ENCODE measurements at places on chromosomes 13 and 19.

GRCh38 chr13:92727118-92727517, 499.5 kb upstream of the GPC6 start:
- no peak for DNase-seq

- no peak for DNase-seq
Observed at GRCh38 chr13:31611214-31611613, 128.1 kb upstream of the RXFP2 start.

GRCh38 chr13:51772781-51773180, 31.2 kb downstream of the DHRS12 start:
- DNase-seq = no peak

DNA sequence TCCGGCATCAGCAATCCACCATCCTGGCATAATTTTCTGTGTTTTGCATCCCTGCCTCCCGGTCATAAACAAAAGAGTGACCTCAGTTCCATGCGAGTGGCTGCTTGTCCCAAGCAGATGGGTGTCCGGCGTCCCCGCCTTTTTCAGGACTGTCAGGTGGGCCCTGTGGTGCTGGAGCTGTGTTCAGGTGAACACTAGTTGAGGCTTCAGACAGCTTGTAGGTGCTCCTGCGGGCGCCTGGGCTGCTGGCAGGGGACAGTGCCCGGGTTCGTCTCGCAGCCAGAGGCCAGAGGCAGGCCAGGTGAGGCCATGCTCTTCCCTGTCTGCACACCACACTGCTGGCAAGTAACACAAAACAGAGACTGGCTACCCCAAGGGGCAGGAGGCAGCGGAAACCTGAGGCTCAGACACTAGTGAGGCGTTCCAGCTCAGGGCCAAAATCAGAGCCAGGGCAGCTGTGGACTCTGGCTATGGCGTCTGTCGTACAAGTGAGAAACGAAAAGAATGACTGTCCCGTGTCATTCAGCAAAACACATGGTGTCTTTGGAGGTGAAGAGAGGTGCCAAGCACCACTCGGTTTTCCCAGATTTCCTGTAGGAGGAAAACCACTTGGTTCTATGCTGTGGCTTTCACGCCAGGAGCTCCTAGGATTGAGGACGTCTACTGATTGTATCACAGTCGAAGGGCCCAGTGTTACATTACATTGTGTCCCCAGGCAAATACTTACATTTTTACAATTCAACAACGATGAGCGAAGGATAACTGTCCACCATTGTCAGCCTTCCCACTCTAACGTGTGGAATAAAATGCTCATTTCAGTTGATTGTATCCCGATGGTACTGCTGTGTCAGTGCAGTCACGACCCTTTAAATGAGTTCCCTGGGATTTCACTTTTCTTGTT, 104.0 kb downstream of the ATP11A start:
- no peak for DNase-seq

DNA sequence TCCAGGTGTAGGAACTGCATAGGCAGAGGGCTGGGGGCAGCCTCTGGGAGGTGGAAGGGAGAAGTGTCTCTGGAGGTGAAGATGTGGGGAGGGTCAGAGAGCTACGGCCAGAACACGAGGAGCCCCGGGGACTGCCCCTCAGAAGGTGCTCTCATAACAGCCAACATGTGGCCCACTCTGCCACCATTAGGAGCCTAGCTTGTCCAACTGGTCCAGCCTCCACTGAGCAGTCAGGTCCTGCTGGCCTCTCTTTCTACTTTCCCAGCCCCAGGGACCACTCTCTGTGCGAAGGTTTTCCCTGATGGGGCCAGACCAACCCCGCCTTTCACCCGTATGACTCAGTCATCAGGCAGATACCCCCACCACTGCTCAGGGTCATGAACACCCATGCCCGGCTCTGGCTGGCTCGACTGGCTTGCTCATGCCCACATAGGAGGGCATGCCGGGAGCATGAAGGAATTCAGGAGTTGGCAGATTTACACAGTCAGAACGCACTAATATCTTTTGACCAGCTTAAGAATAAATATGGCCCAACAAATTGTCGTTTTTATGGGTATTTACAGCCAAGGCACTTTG, 37.5 kb upstream of the C19orf12 start:
- DNase-seq = no peak

DNA sequence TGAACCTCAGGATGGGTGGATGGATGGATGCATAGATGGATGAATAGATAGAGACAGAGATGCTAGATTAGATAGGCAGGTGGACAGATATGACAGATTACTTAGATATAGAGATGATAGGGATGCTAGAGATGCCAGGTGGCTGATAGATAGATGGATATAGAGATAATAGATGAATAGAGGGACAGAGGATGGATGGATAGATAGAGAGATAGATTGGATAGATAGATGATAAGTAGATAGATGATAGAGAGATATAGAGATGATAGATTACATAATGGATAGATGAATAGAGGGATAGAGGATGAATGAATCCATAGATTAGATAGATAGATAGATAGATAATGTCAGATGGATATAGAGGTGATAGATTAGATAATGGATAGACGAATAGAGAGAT, 88.4 kb upstream of the TM9SF2 start:
- no peak for DNase-seq

- no peak for DNase-seq
Observed at GRCh38 chr13:24085662-24086061, 74.9 kb upstream of the SPATA13 start.

- no peak for DNase-seq
Observed at GRCh38 chr19:9308091-9308770, 1.4 kb downstream of the ZNF699 start.

- DNase-seq = peak; percentile 36
Observed at GRCh38 chr19:18173572-18174288, at the start of gene IFI30. Gene IFI30, plus strand, starts transcription at chr19:18173813. Its CDS starts 29 bp downstream, at chr19:18173842.

DNA sequence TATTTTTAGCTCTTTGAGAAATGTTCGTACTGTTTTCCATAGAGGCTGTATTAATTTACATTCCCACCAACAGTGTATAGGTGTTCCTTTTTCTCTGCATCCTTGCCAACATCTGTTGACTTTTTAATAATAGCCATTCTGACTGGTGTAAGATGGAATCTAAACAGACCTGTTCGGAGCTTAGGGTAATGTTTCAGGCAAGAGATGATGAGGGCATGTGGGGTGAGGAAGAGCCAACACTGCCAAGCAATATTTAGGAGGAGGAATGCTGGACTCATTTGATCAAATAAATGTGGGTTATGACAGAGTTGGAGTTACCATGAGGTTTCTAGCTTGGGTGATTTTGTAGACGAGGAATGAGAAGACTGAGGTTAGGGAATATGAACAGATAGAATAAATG, 382.9 kb downstream of the KLF12 start:
- no peak for DNase-seq

GRCh38 chr13:99339736-99340397, 32.7 kb upstream of the GPR183 start:
- DNase-seq = peak; percentile 53

- DNase-seq = no peak
Observed at GRCh38 chr13:46717856-46718255, 79.1 kb downstream of the ESD start.

- DNase-seq = no peak
Observed at GRCh38 chr13:42611086-42611779, 37.3 kb downstream of the TNFSF11 start.

- DNase-seq = no peak
Observed at GRCh38 chr19:54287456-54287855, 6.5 kb upstream of the LILRB2 start.

GRCh38 chr13:92830821-92831220, 395.8 kb upstream of the GPC6 start:
- no peak for DNase-seq

DNA sequence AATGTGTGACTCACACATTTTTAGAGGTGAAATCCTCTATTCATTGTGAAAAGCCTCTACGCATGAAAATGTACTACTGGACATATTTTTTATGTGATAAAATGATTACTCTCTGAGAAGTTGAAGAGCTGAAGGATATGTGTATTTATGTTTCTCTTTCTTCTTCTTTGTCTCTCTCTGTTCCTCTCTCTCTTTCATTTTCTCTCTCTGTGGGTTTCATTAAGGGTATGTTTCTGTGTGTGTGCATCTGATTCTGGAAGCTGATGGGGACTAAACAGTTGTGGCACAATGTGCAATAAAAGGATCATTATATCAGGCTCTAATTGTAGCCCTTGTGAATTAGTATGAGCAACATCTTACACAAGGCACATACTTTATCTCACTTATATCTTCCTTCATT, 867.7 kb downstream of the PCDH9 start:
- DNase-seq = no peak

DNA sequence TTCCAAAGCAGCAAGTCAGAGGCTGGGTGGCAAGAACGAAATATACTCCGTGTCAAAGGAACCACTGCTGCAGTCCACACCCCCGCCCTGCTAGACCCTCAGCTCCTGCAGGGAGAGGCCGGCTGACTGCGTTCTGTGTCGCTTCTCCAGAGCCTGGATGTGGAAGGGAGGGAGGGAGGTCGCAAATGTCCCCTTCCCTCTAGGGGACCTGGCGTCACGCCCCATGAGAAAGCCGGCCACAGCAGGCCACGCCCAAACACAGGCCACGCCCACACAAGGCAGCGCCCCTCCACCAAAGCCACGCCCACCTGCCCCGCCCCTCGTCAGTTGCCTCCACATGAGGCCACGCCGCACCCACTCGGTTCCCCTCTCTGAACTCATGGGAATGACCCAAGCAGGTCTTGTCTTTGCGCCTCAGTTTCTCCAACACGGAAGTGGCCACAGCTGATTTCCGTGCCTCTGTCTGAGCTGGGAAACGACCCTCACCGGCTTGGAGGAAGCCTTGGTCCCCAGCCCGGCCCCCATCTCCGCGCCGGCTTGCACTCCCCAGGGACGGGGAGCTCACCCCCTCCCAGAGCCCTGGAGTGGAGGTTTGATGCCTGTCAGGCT, 38.4 kb upstream of the TCF3 start:
- peak; percentile 20 for DNase-seq

DNA sequence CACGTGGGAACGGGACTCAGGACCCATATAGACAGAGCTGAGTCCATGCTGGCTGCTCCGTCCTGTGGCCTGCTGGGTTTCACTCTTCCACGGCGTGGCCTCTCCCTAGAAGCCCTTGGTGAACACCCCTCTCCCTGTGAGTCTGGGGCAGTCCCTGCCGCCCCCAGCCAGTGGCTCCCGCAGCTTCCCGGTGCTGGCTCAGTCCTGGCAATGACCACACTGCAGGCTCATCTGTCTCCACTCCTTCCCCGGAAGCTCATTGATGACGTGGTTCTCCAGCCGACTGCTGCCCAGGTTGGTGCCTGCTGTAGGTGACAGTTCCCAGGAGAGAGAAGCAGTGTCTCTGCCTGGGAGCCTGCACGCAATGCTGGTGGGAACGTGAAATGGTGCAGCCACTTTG, 2.1 kb upstream of the TEX29 start:
- DNase-seq = no peak

DNA sequence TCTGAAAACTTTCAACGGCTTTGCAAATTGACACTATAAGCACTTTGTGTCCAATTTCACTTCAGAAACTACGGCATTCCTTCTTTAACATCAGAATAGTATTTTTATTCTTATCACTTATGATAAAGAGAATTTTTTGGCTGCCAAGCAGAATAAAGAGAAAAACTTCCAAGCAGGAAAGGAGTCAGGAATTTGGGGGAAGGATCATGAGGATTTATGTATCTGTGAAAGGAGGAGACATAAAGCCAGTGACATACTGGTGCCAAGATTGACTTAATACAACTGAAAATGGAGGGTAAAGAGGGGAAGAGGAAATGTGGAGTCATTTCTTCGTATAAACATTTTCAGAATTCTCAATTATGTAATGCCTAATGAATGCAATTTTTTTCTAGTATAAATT, 94.7 kb downstream of the RBM26 start:
- no peak for DNase-seq

DNA sequence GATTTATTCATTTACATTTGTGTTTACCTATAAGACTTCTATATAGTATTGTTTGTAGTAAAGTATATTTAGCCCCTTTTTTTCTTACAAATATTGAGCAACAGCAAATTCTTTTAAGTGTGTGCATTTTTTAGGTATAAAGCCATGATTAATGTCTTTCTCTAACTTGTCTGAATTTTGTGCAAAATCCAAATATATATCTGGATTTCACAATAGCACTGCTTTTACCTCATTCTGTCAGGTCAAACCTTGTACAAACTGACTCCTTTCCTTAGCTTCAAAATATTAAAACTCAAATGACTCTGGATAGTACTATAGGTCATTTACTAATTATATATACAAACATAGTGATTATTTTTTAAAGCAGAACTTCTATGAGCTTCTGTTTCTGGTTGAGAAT, 563.0 kb upstream of the SPRY2 start:
- DNase-seq = no peak

DNA sequence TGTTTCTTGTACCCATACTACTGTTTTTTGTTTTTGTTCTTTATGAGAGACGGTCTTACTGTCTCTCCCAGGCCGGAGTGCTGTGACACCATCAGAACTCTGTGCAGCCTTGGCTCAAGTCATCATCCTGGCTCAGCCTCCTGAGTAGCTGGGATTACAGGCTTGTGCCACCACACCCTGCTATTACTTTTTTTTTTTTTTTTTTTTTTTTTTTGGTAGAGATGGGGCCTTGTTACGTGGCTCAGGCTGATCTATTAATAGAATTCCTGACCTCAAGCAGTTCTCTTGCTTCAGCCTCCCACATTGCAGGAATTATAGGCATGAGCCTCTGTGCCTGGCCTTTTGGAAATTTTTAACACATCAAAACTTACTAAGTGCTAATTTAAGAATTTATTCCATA, 2.9 kb upstream of the ZNF304 start:
- DNase-seq = no peak

DNA sequence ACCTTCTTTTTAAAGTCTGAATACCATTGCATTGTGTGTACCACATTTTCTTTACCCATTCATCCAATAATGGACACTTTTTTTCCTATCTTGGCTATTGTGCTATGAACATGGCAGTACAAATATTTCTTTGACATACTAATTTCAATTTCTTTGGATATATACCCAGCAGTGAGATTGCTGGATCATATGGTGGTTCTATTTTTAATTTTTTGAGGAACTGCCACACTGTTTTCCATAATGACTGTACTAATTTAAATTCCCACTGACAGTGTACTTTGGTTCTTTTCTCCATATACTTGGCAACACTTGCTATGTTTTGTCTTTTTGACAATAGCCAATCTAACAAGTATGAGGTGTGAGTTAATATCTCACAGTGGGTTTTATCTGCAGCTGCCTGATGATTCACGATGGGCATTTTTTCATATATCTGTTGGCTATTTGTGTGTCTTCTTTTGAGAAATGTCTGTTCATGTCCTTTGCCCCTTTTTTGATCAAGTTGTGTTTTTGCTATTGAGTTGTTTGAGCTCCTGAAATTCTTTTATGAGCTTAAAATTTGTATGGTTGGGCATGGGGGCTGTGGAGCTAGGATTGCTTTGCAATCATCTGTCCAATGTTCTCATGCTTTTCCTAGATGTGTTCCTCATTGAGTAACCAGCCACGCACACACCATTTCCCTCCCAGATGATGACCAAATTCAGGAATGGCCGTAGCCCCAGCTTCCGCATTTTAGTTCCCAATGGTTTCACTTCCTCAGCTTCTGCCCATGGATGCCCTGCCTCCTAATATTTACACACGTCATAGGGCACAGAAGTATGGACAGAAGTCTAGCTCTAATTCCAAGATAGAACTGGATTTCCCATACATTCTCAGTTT, 380.0 kb upstream of the SGCG start:
- no peak for DNase-seq
